ENCODE measurements at places on chromosomes 7 and 10.

- no peak for DNase-seq
Observed at GRCh38 chr7:90777041-90777440, 180.9 kb downstream of the CDK14 start.

DNA sequence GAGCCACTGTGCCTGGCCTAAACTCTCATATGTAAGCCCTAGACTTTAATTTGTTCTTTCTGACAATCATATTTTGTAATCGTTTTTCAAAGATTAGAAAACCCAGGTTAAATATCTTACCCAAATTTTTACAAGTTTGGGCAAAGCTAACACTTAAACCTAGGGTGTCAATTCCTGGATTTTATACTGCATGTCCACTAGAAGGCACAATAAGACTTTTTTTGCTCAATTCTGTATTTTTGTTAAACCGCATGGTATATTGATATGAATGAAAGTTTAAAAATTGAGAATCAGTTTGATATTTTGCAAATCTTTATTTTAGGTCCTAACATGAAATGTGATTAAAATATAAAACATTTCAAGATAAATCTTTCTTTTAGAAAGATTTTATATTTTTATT is 29.3 kb downstream of the DYNC2I1 start:
- no peak for DNase-seq

DNA sequence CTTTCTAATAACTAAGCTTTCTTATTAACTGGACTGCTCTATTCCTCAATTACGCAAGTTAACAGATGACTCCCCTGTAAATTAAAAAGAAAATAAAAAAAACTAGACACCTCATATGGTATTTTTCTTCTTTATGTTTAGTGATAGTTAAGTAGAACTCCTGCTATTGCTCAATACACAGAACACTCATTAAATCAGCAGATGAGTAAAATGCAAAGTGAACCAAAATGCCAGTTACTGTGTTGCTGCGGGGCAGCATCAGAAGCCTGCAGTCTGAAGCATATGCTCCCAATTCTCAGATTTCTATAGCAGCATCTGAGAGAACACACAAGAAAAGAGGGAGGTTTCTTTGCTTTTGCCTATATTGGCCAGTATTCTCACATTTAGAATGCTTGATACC is 28.4 kb downstream of the CDK6 start:
- DNase-seq = no peak

- DNase-seq = no peak
Observed at GRCh38 chr7:20388084-20388483, 57.4 kb downstream of the ITGB8 start.

DNA sequence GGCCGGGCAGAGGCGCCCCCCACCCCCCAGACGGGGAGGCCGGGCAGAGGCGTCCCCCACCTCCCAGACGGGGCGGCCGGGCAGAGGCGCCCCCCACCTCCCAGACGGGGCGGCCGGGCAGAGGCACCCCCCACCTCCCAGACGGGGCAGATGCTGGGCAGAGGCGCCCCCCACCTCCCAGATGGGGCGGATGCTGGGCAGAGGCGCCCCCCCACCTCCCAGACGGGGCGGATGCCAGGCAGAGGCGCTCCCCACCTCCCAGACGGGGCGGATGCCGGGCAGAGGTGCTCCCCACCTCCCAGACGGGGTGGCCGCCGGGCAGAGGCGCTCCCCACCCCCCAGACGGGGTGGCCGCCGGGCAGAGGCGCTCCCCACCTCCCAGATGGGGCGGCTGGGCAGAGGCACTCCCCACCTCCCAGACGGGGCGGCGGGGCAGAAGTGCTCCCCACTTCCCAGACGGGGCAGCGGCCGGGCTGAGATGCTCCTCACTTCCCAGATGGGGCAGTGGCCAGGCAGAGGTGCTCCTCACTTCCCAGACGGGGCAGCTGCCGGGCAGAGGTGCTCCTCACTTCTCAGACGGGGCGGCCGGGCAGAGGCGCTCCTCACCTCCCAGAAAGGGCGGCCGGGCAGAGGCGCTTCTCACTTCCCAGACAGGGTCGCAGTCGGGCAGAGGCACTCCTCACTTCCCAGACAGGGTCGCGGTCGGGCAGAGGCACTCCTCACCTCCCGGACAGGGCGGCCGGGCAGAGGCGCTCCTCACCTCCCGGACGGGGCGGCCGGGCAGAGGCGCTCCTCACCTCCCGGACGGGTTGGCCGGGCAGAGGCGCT is 53.6 kb downstream of the ENTPD1 start:
- no peak for DNase-seq

- no peak for DNase-seq
Observed at GRCh38 chr10:33781606-33782395, 447.3 kb upstream of the NRP1 start.

All from glutamatergic neuron (in vitro differentiated cells).